ENCODE measurements at places on chromosomes 12 and 14.
A peak's percentile ranks its signal among the peaks of the same experiment; 100 is the strongest.

DNA sequence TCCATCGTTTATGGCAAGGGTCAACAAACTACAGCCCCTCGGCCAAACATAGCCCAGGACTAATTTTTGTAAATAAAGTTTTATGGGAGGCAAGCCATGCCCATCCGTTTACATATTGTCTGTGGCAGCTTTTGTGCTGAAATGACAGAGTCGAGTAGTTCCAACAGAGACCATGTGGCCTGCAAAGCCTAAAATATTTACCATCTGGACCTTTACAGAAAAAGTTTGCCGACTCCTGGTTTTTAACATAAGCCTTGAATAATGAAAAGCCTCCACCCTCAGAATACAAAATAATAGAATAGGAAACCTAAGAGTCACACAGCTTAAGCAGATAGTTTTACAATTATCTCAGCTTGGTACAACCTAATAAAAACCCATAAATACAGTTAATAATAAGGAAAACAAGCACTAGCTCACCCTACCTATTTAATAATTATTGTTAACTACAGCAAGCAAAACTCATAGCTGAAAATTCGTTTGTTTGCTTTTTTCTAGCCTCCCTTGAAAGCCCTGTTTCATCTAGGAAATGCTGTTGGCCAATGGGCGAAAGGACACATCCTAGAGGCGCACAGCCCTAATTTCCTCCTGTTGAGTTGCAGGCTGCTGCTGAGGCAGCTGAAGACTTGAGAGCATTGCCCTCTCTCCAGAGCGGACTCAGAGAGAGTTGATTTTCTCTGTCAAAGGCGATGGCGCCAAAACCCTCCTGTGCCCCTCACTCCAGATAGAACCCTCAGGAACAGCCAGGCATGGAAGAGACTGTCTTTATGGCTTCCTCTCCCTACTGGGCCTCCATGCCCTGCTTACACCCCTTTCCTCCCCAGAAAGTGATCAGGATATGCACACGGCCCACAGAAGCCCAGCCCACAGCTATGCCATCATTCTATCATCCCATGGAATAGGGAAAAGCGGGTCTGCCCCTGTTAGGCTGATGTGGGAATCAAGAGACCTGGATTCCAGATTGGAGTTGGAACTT lies 107.2 kb downstream of the DPF3 start:
- DNase-seq, result no peak

DNA sequence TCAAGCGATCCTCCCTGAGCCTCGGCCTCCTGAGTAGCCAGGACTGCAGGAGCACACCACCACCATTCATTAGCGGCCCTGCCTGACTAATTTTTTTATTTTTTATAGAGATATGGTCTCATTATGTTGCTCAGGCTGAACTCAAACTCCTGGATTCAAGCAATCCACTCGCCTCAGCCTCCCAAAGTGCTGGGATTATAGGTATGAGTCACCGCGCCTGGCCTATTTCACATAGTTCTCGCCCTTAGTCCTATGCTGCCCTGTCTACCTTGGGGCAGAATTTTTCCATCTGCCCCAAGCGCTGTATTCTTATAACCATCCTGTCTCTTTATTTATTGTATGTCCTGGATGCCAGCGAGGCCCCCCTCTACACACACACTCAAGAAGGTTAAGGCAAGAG lies 50.9 kb upstream of the BCL2L14 start:
- DNase-seq, result no peak

- peak; percentile 75 for DNase-seq
Observed at GRCh38 chr14:94548999-94549985, 11.9 kb upstream of the SERPINA4 start.

DNA sequence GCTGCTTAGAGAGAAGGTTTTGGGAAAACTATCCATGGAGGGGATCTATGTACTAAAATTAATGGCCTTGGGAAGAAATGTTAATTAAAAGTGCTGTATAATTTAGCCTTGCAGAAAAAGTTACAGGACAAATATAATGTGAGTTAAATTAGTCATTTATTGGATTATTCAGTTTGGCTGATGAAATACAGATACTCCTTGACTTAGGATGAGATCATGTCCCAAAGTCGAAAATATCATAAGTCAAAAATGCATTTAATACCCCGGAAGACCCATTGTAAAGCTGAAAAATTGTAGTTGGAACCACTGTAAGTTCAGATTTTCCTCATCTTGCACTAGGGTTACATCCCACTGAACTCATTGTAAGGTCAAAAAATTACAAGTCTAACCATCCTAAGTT lies 9.7 kb downstream of the RTRAF start:
- no peak for DNase-seq

DNA sequence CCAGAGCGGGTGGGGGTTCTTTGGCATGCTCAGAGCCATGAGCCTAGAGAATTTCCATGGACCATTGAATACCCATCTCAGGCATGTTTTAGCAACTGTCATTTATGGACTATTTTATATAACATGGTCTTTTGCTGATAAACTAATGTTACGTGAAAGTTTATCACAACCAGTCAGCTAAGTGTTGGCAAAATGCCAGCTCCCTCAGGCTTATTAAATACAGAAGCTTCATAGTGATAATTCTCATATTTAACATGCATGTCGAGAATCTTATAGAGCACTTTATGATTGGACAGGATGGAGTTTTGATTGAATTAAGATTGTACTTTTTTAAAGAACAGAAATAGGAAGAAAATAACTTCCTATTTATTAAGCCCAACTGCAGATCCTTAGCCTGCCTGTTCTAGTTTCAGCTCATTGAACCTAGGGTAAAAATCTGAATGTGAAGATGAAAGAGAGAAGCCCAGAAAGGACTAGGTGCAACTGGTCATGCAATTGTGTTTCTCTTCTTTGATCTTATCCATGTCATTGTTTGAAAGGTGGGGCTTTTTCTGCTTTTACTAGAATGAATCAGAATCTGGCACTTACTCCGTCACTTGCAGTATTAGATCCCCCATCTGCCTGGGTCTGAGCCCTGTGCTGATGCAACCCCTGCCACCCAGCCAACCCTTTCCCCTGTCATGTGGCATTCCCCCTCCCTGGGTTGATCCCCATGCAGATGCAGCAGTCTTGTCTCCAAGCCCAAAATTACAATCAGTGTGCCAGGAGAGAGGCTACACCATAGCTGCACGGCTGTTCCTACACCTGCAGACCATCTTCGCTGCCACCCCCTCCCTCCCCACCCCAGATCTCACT lies 134.6 kb upstream of the EVL start:
- DNase-seq, result no peak

GRCh38 chr12:17060260-17060659 lies 454.3 kb upstream of the LMO3 start:
- no peak for DNase-seq

DNA sequence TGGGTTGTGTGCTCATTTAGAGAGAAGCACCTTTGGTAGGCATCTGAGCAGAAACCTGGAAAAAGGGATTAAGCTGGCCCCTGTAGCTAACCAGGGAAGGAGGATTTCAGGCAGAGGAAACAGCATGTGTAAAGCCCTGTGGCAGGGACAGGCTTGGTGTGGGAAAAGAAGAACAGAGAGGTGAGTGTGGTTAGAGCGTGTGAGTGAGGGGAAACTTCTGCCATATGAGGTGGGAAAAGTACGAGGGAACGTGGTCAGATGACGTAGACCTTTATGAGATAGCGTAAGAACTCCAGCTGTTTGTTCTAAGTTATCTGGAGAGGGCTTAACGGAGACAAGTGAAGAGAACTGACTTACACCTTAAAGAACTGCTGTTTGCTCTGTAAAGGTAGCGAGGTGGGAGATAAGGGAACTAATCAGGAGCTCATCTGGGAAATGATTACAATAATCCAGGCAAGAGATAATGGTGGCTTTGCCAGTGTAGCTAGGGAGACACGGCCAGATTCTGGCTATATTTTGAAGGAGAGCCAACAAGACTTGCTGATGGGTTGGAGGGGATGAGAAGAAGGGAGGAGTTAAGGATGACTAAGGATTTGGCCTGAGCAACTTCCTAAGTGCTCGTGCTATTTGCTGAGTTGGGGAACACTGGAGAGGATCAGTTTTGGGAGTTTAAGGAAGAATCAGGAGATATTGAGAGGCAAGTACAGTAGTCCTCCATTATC lies 234.0 kb downstream of the ETNK1 start:
- DNase-seq, result no peak

GRCh38 chr14:23301969-23302289 lies 730 bp downstream of the PPP1R3E start:
- no peak for DNase-seq

GRCh38 chr12:47504775-47505446 lies 200.9 kb downstream of the RPAP3 start:
- no peak for DNase-seq

GRCh38 chr12:7156259-7157197 lies 26.4 kb downstream of the CLSTN3 start:
- no peak for DNase-seq

DNA sequence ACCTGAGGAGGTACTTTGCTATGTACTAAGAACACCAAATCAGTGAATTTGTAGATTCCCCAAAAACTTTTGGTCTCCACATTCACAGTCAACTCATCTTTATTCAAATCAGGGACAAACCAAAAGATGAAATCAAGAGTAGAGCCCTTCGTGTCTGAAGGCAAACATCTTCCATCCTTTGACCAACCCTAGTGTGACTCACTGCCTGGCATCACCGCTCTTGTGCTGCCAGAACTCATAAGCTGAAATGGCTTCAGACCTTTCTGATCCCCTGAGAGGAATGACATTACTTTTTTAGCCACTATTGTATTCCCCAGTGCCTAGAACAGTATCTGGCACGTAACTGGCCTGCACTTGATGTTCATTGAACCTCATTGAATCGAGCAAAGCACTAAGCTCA lies 50.1 kb downstream of the GOLGA5 start:
- no peak for DNase-seq

GRCh38 chr12:102763061-102763460 lies 154.0 kb downstream of the PAH start:
- DNase-seq, result no peak

DNA sequence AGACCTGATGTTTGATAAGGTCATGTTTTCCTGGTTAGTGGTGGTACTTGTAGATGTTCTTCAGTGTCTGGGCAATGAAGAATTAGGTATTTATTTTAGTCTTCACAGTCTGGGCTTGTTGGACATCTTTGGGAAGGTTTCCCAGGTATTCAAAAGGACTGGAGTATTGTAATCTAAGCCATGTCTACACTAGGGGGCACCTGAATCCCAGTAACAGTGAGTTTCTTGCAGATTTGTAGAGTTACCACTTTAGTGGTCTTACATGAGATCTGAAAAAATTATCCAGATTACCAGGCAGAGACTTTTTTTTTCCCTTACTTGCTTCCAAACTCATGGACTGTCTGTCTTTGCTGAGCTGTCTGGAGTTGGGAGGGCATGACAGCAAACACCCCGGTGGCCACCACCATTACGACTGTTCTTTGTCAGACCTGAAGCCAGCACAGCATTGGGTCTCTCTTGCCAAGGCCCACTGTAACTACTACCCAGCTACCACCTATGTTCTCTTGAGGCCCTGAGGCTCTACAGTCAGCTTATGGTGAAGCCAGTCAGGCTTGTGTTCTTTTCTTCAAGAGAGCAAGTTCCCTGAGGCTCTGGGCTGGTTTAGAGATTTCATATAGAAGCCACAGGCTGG lies 820.7 kb upstream of the FBXO33 start:
- DNase-seq, result no peak

DNA sequence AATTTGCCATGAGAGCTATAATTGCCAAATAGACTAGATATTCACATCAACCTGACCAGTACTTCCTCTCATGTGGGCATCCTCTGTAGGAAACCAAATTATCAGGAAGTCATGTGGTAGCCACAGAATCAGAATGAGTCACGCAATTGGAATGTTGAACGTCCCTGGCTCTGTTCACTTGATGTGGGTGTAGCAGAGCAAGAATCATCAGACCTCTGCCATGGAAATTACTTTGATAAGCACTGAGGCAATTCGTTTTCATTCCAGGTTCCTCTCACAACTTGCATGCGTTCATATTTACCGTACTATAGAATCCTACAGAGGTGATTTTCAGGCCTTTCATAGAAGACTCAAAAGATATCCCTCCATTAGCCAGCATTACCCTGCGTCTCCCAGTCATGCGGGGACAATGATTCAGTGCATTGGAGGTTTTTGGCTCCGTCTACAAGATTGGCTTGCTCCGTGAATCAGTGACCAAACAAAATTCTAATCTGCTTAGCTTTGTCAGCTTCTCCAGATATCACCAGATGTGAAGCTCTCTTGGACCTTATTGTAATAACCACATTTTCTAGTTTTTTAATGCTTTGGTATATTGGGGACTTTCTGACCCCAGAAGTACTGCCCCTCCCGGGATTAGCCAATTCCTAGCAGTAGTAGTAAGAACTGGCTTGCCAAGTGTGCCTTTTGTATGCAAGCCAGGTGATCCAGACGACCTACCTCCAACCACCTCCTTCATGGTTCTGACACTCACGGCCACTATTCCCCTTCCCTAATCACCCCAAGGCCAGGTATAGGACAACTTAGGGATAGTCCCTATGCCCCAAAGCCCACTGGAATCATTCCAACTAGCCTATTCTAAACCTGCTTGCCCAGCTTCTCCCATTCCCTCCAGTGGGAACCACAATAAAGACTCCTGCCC lies 133.4 kb downstream of the KICS2 start:
- DNase-seq, result peak; percentile 46

DNA sequence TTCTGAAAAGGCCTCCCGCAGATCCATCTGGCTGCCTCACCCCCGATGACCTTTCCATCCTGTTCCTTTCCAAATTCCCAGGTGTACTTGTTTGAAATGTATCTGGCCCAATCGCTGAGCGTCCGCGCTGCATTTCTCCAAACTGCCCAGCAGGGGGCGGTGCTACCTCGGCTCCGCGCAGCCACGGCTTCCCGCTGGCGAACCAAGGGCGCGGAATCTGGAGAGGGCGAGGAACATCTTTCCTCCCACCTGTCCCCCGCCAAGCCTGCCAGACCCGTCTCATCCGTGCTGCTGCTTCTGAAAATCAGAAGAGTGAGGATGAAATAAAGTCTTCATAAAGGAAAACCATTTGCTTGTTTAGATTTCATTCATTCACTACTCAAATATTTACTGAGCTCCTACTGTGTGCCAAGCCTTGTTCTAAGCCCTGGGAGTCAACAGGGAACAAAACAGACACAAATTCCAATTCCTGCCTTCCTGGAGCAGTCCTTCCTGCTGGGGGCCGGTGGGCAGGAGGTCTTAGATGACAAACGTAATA lies 16.8 kb upstream of the MYL2 start:
- peak; percentile 80 for DNase-seq

DNA sequence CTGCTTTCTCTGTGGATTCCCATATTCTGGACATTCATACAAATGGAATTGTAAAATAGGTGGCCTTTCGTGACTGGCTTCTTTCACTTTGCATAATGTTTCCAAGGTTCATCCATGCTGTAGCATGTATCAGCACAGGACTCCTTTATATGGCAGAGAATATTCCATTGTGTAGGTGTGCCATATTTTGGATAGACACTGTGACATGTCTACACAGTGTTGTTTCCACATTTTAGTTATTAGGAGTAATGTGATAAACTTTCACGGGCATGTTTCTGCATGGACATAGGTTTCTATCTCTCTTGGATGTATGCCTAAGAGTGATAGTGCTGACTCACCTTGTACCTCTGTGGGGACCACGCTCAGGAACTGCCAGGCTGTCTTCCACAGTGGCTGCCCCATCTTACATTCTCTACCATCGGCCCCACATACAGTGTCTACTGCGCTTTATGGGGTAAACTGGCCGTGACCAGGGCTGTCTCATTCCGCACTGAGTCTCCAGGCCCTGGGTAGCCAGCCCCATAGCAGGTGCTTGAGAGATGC lies 7.1 kb upstream of the KRT84 start:
- DNase-seq, result no peak

Data from HEK293T (cell line).